ENCODE measurements at places on chromosomes 5 and 9.

DNA sequence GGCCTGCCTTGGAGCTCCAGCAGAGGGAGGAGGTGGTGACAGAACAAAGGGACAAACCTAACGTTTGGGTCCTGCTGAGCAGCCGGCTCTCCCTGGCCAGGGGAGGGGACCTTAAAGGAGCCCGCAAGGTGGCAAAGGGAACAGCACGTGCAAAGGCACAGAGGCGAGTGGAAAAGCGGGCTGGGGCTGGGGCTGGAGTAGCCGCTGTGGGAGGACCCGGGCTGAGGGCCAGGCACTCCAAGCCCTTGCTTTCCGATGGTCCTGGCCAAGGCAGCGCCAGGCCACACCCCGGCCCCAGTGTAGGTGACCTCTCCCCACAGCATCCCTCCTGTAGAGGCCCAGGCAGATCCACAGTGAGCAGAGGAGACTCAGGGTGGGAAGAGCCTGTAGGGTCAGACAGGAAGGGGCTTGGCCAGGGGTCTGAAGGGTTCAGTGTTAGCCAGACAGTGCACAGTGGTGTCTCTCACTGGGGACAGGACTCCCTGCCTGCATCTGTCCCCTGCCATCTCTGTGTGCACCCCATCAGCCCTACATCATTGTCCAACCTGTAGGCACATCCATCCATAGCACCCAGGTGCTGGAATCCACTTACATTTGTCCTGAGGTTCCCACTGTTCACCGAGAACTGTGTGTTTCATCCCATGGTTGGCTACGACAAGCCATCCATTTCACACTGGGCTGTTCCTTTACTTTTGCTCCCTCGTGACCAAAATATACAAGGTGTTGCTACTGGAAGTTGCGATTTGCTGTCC lies 77.0 kb downstream of the NEK6 start:
- no peak for DNase-seq

GRCh38 chr9:134724912-134725604 lies 83.5 kb downstream of the COL5A1 start:
- no peak for DNase-seq

- no peak for DNase-seq
Measured at GRCh38 chr5:105593011-105593760, 2030.6 kb upstream of the NUDT12 start.

DNA sequence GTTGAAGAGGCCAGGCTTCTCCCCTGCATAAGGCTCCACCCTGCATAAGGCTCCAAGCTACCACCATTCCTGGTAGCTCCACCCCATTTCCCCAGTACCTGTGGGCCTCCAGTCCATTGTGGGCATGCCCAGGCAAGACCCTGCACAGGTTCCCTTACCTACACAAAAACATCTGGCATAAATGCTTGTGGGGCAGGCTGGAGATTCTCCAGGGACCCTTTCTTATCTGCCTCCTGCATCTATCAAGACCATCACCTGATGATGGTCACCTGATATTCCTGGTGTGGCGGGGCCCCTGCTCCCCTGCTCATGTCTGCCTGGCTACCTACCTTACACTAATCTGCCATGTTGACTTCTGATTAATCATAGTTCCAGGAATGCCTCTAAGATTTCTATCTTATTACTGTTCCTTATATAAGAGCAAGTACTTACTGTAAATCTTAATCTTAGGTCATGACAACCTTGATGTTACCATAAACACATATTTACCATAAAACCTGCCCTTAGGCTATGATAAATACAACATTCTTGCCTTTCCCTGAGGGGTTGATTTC lies 41.0 kb downstream of the FGD3 start:
- no peak for DNase-seq

GRCh38 chr5:149453618-149454415 lies 74.7 kb upstream of the IL17B start:
- DNase-seq, result no peak

GRCh38 chr5:146072595-146072994 lies 32.8 kb downstream of the PLAC8L1 start:
- no peak for DNase-seq

Data from AG09319 (cell line).